ENCODE measurements at places on chromosomes 12 and 14. TPM values are rescaled to one million over a fixed set of nuclear protein-coding genes. Genes with fewer than 3 reads are reported as not detected.

DNA sequence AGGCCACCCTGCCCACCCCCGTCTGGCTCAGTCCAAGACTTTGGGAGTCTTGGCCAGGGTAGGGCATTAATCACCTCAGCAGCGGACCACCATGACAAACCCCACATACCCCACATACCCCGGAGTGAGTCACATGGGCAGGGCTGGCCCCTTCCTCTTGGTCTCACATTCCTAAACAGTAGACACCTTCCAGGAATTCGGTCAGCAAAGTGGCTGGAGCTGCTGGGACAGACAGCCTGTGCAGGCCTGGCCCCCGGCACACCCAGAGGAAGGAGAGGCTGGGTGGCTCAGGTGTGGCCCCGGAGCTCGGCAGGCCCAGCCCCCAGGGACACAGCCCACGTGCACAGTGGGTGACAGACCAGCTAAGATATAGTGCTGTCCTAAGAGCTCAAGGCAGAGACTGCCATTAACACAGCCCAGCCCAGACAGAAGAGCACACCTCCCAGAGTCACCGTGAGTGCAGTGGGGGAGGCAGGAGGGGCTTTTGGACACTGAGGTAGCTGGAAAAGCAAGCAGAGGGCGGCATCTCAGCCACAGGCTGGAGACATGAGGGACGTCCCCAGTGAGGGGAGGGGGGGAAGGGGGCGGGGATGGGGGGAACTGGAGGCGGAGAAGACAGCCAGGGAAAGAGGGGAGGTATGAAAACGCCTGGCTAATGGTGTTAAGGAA lies 24.0 kb downstream of the CCDC85C start:
- DNase-seq = peak; percentile 63

AQP5 gene
- total RNA-seq = not detected

DNA sequence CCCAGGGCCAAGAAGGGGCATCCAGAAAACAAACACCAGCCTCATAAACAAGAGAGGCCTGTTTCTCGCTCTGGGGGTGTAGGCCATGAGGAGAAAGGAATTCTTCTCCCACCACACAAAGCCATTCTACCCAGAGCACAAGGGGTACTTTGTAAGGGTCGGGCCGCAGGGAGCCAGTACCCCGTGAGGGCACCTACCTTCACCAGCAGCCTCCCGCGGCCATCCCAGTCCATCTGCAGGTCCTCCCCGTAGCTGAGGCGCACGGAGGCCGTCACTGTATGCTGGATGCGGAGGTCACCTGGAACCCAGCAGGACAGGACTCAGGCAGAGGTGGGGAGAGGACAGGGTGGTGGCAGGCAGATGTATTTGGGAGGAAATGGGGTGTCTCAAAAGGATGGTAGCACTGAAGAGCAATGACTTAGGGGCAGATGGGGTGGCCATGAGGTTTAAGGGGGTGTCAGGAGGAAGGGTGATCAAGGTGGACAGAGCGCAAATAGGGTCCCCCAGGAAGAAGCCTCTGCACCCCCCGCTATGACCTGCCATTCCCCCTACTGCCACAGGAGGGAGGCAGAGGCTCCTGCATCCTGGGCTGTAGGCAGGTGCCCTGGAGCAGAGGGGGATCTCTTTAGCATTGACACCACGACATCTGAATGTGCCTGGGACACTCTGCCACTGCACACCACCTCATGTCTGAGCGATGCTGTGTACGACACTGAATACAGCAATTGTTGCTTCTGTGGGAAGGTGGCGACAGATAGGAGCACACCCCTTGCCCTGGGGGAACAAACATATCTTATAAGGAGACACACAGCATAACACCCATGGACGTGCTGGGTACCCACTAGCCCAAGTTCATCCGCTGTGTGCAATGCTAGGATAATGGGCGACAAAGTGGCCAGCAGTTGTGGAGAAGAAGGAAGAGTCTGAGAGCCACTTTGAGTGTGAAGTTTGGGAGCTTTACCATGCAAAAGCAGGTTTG lies 61.4 kb downstream of the VWF start:
- peak; percentile 31 for DNase-seq

DNA sequence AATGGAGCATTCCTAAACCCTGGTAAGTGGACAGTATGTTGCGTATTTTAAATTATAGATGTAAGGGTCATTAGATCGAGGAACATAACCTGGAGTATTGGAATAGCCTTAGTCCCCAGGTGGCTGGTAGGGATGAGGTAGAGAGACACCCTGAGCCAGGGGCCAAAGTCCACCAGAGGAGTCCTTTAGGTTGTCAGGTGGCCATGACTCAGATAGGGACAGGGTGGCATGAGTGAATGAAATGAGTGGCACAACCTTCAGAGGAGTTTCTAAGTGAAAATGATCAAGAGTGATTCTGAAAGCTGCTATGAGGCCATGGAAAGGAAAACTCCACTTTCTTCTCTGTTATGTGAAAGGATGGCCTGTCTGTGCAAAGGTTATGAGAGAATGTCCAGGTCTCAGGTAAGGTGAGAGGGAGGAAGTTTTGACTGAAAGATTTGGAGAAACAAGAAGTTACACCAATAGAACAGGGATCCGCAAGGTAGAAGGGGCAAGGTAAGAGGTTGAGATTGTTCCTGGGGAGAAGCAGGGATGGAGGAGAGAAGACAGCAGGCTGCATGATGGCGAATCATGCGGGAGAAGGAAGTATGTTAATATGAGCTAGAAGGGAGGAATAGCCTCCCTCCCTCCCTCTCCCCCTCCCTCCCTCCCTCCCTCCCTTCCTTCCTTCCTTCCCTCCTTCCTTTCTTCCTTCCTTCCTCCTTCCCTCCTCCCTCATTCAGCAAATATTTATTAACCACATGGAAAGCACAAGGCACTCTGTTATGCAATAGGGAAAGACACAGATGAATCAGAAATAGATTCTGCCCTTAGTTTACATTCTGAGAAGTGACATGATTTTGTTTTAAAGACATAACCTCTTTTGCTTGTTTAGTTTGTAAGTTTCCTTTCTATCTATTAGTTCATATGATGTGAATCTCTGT lies 14.0 kb upstream of the RIPK3 start:
- peak; percentile 79 for DNase-seq

TAS2R13 gene
- 3.3 TPM for total RNA-seq

TCL1B gene
- total RNA-seq = not detected

DNA sequence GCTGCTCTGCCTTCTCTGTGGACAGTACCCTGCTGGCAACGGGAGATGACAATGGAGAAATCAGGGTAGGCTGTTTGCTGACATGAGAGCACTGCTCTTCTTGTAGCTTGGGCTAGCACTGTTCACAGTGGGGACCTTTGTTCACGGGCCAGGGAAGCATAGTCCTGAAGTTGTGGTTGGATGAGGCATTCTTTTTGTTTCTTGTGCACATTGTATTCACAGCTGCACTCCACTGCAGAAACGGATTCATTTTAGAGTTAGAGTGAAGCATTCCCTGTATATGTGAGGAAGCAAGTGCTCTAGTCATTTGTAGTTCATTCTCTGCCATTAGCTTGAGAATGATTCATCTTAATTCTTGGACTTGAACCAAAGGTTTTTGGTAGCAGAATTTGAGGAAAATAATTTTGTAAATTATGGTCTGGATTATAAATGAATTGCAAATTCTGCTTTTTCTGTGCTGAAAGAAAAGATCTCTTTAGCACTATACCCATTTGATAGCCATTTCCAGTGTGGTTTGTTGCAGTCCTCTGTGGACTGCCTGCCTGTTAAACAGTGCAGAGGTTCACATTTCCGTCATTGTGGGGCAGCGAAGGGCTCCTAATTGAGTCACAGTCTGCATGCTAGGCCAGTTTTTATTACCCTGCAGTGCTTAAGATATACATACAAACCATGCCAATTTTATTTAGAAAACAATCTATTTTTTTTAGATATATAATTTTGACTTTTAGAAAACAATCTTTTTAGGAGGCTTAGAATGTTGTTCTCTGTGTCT lies 80.6 kb downstream of the APAF1 start:
- DNase-seq = peak; percentile 41

DNA sequence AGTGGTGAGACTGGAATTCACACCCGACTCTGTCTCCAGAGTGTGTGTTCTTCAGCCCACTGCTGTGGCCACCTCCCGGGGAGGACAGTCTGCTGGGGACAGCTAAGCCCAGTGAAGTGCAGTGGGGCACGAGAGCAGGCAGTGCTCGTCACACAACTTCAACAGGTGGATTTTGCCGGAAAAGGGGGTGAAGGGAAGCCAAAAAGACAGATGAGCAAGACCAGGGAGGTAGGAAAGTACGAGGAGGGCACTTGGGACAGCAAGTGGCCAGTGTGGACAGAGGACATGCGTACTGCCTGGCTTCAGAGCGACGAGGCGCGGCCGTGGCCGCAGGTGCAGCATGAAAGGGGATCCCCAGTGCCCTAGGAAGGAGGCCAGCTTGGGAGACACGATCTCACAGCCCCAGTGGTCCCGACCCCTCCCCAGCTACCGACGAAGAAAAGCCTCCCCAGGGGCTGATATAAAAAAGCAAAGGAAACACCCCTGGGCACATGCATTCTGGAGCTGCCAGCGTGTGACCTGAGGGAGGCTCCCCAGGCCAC lies 96.1 kb downstream of the FBXL14 start:
- DNase-seq = no peak

GRCh38 chr12:45244561-45245343 lies 28.9 kb downstream of the ANO6 start:
- DNase-seq = no peak

ARG2 gene
- 5.0 TPM for total RNA-seq

GRCh38 chr12:124459852-124460645 lies 107.4 kb downstream of the NCOR2 start:
- DNase-seq = no peak

GRCh38 chr12:105588106-105588505 lies 257.6 kb downstream of the C12orf75 start:
- DNase-seq = no peak

GRCh38 chr14:89221109-89221810 lies 195.8 kb downstream of the FOXN3 start:
- DNase-seq = peak; percentile 5

MYH6 gene
- not detected for total RNA-seq

- DNase-seq = no peak
Observed at GRCh38 chr14:92647797-92648279, 100.6 kb downstream of the LGMN start.

DNA sequence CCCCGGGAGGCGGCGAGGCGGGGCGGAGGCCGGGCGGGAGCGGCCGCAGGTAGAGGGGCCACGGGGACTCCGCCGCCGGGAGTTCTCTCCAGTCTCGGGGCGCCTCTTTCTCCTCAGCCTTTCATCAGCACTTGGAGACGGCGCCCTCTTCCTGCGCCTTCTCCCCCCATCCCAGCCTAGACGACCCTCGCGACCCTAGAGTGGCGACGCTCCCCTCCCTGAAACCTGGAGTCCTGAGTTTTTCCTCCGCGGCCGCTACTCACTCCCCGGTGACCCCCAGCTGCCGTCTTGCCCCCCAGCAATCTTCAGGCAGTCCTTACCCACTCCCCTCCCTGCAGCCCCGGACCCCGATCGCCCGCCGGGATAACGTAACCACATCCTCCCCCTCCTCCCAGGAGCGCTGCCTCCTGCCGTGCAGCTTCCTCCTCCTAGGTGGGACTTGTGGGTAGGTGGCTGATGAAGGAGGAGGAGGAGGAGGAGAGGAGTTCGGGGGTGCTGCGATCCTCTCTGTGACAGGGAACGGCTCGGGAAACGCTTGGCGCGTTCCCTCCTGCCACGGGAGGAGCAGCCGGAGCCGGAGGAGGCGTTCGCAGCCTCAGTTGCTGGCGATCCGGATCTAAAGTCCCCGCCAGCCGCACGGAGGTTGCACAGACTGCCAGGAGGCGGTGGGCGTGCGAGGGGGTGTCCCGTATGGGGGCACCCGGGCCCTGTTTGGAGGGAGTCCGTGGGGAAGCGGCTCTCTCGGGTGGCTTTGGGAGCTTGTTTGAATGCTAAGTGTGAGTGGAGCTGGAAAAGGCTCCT lies 891 bp downstream of the PLEKHA5 start:
- peak; percentile 39 for DNase-seq

EIF2S3B gene
- total RNA-seq = 1.4 TPM

GRCh38 chr14:78535041-78535440 lies 364.9 kb downstream of the NRXN3 start:
- no peak for DNase-seq

DNA sequence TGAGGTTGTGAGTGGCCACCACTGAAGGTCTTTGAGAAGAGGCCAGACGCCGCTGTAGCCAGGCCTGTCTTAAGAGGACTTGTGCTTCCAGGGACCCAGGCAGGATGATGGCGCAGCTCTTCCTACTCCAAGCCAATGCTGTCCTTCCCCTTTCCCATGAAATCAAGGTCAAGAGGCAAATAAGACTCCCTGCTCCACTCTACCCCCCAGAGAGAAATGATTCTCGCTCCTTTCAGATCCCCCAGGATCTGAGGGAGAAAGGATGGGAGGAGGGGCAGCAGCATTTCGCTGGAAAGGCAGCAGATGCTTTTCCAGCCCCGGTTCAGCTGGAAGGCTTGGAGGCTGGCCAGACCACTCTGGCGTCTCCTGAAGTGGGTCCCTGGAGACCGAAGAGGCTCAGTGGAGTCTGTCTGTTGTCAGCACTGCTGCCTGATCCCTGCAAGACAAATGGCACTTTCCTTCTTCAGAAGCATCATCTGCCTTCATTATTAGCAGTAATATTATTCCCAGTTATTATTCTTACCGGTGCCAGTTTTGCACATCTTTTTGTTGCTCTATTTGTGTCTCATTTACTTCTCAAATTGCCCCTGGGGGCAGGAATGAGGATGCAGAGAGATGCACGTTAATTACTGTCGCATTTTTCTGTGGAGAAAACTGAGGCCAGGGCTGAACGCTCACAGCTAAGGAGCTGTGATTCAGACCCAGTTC lies 51.4 kb downstream of the C14orf132 start:
- DNase-seq = no peak

GRCh38 chr14:101250948-101251811 lies 310.1 kb upstream of the DIO3 start:
- no peak for DNase-seq

GRCh38 chr14:99910337-99911309 lies 117.4 kb downstream of the EML1 start:
- peak; percentile 73 for DNase-seq

RERG gene
- total RNA-seq = 0.17 TPM

AKAP3 gene
- 1.1 TPM for total RNA-seq

DNA sequence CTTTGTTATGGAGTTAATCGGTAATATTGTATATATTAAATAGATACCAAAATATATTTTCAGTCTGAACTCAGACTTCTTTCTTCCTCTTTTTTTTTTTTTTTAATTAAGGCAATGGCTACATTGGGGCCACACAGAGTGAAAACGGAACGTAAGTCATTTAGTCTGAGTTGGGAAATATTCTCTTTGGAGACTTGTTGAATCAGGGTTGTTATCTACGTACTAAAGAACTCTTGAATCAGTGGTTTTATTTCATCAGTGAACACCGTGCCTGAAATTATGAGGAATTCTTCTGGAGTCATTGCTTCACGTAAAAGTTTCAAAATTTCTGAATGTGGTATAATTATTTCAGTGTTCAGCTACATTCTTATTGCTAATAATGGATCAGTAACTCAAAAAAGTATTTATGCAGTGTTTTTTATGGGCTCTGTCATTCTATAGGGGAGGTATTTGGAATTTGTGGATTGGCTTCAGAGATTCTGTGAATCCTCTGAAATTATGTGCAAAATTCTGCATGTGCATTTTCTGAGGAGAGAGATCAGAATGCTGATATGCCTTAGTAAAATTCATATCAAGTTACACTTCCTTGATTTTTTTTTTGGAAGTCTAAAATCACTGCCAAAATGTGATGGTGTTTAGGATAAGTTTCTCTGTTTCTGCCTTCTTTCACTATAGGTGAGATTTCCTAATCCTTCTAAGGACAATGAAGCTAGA lies 39.6 kb downstream of the BRMS1L start:
- no peak for DNase-seq

UNG gene
- total RNA-seq = 34.2 TPM

DLK1 gene
- total RNA-seq = not detected

C1R gene
- 6.1 TPM for total RNA-seq
